ENCODE measurements at places on chromosomes 5 and 9.

DNA sequence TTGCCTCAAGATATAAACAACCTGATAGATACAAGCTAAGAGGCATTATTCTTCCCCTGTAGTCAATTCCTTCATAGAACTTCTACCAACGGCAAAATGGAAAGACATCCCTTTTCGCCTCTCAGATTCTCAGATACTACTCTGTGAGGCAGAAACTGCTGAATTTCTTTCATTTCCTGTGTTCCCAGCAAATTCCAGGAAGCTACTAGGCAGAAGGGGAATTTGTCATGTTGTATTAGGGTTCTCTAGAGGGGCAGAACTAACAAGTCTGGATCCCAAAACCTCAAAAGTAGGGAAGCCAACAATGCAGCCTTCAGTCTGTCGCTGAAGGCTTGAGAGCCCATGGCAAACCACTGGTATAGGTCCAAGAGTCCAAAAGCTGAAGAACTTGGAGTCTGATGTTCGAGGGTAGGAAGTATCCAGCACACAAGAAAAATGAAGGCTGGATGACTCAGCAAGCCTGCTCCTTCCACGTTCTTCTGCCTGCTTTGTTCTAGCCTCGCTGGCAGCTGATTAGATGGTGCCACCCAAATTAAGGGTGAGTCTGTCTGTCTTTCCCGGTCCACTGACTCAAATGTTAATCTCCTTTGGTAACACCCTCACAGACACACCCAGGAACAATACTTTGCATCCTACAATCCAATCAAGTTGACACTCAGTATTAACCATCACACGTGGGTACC lies 15.2 kb downstream of the RNF180 start:
- DNase-seq = no peak

GRCh38 chr5:131272724-131273123 lies 8.9 kb downstream of the CDC42SE2 start:
- DNase-seq = no peak

- DNase-seq = no peak
Measured at GRCh38 chr9:120616966-120617935, 37.3 kb upstream of the CDK5RAP2 start.

DNA sequence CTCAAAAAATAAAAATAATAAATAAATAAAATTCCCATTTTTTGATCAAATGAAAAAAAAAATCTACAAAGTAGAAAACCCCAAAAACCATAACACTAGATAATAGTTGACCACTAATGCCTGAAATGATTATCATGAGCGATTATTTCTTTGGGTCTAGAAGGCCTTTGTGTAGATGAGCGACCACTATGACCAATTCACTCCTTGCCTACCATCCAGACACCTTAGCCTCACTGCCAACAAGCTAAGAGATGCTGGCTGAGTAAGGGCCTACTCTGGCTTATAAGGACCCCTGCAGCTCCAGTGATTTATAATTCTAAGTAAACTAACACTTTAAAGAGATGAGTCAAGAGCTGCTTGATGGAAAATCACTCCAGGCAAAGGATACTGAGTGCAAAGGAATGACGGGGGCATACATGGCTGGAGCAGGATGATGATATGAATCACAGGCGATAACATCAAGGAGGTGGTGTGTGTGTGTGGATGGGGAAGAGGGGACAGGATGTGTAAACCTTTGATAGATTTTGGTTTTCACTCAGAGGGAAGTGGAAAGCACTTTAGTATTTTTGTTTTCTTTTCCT lies 4.8 kb upstream of the F2RL1 start:
- DNase-seq = no peak

- DNase-seq = no peak
Measured at GRCh38 chr5:133924221-133924920, 44.1 kb downstream of the C5orf15 start.

DNA sequence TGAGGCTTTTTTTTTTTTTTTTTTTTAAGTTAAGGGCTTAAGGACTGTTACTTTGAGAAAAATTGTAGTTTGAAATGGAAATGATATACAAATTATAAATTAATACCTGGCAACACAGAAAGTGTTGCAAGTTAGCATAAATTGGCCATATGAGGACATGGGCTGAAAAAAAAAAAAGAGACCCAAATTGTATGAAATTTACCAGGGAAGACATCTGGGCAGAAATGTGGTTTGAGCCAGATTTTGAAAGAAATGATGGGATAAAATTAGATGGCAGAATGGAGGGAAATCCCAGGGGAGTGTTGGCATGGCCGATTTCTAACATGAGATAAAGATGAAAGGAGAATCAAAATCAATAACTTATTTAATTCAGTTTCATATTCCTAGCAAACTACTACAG lies 472.1 kb downstream of the CTNND2 start:
- DNase-seq = no peak

- DNase-seq = no peak
Measured at GRCh38 chr5:14193496-14193895, 50.4 kb downstream of the TRIO start.

DNA sequence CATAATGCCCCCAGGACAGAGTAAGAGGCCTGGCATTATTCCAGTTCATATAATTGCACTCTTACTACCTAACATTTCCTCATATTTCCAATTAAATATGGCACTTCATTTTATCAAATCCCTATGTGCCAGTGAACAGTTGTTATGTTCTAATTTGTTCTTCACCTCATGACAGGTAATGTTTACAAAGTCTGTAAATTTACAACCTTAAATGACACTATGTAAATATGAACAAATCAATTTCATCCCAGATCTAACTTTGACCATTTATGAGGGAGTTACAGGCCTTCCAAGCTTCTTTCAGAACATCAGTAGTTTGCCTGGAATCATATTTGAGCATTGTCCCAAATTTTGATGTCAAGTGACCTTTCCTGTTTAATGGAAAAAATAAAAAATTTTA lies 592.6 kb upstream of the CDH6 start:
- no peak for DNase-seq
